ENCODE measurements at places on chromosomes 7 and 10.
A peak's percentile ranks its signal among the peaks of the same experiment; 100 is the strongest.

- no peak for DNase-seq
Observed at GRCh38 chr10:114334301-114334700, 70.0 kb downstream of the AFAP1L2 start.

- DNase-seq = no peak
Observed at GRCh38 chr10:71727105-71727737, 7.6 kb upstream of the C10orf105 start.

DNA sequence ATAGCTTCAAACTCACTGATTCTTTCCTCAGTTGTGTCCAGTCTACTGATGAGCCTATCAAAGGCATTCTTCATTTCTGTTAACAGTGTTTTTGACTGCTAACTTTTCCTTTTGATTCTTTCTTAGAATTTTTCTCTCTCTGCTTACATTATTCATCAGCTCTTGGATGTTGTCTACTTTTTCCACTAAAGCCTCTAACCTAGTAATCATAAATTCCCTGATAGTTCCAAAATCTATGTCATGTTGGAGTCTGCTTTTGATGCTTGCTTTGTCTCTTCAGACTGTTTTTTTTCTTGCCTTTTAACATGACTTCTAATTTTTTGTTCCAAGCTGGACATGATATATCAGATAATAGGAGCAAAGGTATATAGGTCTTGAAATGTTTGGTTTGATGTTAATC, 78.0 kb downstream of the ADAM22 start:
- no peak for DNase-seq

GRCh38 chr10:44723619-44724325, 187.4 kb upstream of the TMEM72 start:
- DNase-seq = no peak

GRCh38 chr10:133258818-133259601, 17.7 kb downstream of the ADAM8 start:
- no peak for DNase-seq

- DNase-seq = no peak
Observed at GRCh38 chr7:92330835-92331438, 85.2 kb downstream of the ANKIB1 start.

GRCh38 chr10:101587725-101588653, at the start of the genes DPCD and POLL:
Gene DPCD, plus strand, starts transcription at chr10:101588321. Its CDS starts 16 bp downstream, at chr10:101588337.
Gene POLL, minus strand, starts transcription at chr10:101588257. Its CDS starts 897 bp downstream, at chr10:101587360.
- DNase-seq = peak; percentile 84

- DNase-seq = no peak
Observed at GRCh38 chr7:145378197-145378596, 542.3 kb upstream of the TPK1 start.

- DNase-seq = no peak
Observed at GRCh38 chr10:126908225-126908624, 3.0 kb downstream of the DOCK1 start.

GRCh38 chr10:80268266-80268665, 21.2 kb downstream of the MAT1A start:
- no peak for DNase-seq

- DNase-seq = peak; percentile 15
Observed at GRCh38 chr10:21953585-21954057, 49.9 kb downstream of the DNAJC1 start.

DNA sequence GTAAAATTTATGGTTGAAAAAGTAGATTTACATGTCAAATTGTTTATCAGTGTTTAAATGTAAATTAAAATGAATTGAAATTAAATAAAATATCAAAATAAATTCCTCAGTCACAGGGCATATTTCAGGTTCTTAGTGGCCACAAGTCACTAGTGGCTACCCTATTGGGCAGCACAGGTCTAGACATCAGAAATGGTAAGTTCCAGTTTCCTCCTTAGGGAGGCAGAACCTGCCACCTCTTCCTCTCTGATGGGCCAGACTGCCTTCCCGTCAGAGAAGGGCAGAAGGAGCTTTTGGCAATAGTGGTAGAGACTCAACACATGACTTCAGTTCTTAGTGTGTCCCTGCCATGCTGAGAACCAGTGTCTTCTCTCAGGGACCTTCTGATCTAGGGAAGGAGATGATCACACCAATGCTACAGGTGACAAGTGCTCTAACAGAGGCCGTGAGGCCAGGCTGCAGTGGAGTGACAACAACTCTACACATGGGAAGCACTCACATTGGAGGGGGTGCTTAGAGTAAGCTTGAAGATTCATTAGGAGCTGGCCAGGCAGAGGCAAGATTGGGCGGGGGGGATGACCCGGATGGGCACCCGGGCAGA, 14.4 kb upstream of the PCBD1 start:
- DNase-seq = no peak

DNA sequence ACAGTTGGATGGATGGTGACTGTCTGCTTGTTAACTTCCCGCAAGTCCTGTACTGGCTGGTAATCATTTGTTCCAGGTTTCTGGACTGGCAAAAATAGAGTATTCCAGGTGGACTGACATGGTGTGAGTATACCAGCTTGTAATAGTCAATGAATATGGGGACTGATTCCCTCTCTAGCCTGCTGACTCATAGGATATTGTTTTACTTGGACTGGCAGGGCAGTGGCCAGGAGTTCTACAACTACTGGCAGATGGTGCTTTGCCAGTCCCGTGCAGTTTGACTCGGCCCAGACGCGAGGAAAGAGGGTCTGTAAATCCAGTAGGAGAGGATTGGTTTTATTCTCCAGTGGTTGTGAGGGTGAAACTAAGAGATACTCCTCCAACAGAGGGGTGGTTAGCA, 78.0 kb downstream of the PRR15 start:
- no peak for DNase-seq

DNA sequence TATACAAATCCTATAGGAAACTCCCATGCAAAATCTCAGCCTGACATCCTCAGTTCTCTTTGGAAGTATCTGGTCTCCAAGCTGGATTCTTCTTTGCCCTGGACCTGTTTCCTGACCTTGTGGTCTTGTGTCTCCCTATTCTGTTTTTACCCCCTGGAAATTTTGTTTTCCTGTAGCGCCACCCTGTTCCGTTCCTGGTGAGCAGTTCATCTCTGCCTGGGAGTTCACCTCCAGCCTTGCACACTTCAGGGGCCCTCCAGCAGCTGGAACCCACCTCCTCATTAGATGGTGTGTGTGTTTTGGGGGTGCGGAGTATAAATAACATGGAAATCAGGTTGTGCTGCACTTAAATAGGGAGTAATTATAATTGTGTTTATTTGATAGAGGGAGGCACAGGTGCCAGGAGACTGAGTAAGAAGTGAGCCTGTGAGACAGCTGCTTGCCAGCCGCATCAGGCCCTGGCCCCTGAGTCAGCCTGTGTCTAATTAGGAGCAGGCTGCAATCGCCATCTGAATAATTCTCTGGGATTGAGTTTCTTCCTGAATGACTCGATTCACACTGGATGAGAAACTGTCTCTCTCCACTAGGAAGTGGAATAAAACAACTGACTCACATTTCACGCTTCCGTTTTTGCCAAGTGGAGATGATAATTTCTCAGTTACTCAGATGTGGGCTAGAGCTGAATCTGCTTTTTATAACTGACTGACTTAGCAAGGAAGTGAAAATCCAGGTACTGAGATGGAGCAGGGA, 69.4 kb upstream of the HECTD2 start:
- peak; percentile 54 for DNase-seq

DNA sequence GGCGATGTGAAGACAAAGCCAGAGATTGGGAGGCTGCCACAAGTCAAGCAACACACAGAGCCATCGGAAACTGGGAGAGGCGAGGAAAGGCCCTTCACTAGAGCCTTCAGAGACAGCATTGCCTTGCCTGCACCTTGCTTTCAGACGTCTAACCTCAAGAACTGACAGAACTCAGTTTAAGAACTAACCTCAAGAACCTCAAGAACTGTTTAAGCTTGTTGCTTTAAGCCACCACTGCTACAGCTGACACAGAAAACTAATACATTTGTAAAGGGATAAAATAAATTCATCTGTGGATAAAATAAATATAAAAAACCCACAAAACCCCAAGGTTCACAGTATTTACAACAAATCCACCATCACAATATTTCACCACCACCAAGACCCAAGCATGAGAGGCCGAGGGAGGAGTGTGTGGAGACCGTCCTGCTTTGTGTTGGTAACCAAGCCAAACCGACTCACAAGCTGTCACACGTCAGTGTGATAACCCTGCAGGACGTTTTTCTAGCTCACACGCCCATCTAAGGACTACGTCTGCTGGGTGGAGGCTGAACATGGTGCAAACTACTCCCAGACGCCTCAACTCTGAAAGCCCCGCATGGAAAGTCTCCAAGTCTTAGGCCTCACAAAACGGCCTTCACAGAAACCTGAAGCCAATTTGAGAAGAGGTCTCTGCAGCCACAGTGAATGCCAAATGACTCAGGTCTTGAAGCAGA, 116.8 kb downstream of the ABLIM1 start:
- DNase-seq = no peak

- DNase-seq = no peak
Observed at GRCh38 chr7:116706668-116707126, 34.7 kb downstream of the MET start.

- no peak for DNase-seq
Observed at GRCh38 chr10:89269433-89270152, 18.0 kb upstream of the LIPA start.

DNA sequence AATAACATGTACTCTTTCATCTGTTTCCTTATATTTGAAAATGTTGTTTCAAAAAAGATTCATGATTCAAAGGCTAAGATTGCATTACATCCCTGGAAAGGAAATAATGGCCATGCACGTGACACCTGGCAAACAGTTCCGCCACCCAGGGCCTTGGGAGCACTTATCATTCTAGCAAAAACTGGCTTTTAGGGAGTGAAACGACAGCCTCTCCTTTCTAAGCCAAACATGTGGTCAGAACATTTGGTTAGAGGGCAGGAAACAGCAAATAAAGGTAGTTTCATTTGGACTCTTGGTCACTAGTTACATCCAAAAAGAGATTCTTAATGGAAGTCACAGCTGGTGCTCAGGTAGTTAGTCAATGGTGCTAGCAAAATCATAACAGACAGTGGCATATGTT, 83.5 kb downstream of the FAS start:
- DNase-seq = no peak

GRCh38 chr7:73896454-73896853, 35.5 kb downstream of the TMEM270 start:
- DNase-seq = no peak

DNA sequence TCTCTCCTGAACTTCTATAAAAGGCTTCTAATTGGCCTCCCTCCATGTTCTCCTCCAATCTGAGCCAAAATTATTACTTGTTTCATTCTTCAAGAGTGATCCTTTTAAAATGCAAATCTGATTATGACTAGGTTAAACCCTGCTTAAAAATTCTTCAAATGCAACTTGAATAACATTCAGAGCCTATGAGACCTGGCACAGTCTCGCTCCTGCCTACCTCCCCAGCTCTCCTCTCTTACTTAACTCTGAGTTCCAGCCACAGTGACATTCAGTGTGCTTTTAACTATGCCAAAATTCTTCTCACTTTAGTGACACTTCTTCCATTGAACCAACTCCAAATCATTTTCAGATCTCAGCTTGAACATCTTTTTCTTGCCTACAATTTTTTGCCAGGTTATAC, 68.8 kb downstream of the TMEM168 start:
- DNase-seq = no peak

GRCh38 chr7:70707823-70708243, 424.1 kb upstream of the GALNT17 start:
- no peak for DNase-seq

DNA sequence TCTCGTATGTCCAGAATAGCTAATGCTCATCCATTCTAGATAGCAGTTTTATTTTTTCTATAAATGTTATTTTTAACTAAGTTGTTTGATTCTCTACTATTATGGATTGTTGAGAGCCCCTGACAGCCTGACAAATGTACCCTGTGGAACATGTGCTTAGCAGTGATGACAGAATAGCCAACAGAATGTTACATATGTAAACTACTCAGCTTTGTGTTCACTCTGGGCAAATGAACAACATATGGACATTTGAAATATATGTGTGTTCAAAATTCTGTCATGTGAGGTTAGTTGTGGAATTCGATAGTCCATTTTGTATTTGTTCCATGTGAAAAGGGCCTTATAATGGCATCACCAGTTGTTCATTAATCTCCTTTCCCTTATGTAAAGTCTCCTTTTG, 199.7 kb downstream of the EXOC4 start:
- DNase-seq = no peak

GRCh38 chr7:12788591-12788990, 101.2 kb downstream of the ARL4A start:
- DNase-seq = no peak

- DNase-seq = no peak
Observed at GRCh38 chr7:40306025-40306424, 171.2 kb downstream of the SUGCT start.

GRCh38 chr10:78981970-78982281, 86.8 kb upstream of the ZMIZ1 start:
- no peak for DNase-seq

- DNase-seq = no peak
Observed at GRCh38 chr10:102713539-102713813, 721 bp downstream of the ARL3 start.

DNA sequence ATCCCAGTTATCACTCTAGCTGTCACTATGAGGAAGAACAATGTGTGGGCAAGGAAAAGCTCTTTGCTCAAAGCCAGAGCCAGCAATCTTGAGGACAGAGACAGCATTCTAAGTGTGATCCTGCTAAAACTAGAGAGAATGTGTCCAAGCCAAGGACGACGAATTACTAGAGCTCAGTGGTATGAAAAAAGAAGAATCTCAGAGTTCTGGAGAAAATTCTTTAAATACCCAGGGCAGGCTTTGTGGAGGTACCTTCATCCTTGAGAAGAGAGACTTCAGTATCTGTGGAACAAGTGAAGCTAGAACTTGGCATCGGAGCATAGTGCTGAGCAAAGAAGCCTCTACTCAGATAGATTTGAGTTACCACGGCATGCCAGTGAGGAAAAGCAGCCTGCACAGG, 209.8 kb downstream of the TRIL start:
- no peak for DNase-seq

GRCh38 chr10:28962768-28963167, 285.4 kb downstream of the BAMBI start:
- no peak for DNase-seq

DNA sequence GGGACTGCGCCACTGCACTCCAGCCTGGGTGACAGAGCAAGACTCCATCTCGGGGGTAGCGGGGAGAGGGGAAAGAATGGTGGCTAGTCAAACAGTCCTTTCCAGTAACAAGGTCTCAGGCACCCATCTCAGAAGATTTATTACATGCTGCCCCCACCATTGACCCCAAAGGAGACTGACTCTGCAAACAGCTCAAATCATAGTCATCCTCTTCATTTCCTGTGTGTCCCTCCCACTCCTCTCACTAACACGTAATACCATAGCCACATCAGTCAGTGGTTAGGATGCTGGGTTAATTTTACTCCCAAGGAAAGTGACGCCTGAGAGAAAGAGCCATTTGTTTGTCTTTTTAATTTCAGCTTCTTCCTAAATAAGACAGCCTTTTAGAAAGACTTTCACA, 56.6 kb upstream of the BET1 start:
- DNase-seq = no peak

GRCh38 chr10:79056361-79056735, 12.4 kb upstream of the ZMIZ1 start:
- DNase-seq = no peak

DNA sequence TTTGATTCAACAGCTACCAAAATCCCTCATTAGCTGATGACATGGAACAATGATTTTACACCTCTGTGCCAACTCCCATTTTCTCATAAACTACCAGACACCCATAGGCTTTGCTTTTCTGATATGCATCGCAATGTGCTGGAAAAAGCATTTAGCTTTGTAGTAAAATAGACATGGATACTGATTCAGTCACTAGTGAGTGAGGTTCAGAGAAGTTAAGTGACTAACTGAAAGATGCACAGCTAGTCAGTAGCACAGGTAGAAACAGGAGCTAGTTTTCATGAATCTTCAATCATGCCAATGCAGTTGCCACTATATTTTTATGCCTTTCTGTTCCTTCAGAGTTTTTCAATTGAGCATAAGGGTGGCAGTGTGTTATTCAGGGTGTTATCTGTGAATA, 38.7 kb downstream of the PRKG1 start:
- no peak for DNase-seq

- no peak for DNase-seq
Observed at GRCh38 chr7:46450425-46450824, 529.4 kb upstream of the IGFBP3 start.

Measured in COR-L47 (cell line).